ENCODE measurements at places on chromosomes 13 and 19.

- DNase-seq, result no peak
These were observed 6.2 kb upstream of the USP12 start for GRCh38 chr13:27177852-27178251.

- DNase-seq, result no peak
These were observed 17.5 kb downstream of the CEACAM3 start for GRCh38 chr19:41813911-41814310.

DNA sequence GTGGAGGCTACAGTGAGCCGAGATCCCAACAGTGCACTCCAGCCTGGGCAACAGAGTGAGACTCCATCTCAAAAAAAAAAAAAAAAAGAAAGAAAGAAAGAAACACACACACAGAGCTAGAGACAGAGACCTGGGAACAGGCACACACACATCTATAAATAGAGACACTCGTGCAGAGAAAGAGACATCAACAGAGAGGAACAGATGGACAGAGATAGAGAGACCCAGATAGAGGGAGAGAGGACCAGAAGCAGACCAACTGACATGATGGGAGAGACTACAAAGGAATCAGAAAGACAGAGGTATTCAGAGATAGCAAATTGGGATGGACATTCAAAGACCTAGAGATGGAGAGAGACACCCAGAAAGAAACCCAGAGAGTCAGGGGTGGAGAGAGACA is 2.1 kb upstream of the CA11 start:
- no peak for DNase-seq

- no peak for DNase-seq
These were observed 771.4 kb downstream of the OLFM4 start for GRCh38 chr13:53800011-53800410.

- no peak for DNase-seq
These were observed 1431.9 kb upstream of the PCDH20 start for GRCh38 chr13:62847520-62847919.

DNA sequence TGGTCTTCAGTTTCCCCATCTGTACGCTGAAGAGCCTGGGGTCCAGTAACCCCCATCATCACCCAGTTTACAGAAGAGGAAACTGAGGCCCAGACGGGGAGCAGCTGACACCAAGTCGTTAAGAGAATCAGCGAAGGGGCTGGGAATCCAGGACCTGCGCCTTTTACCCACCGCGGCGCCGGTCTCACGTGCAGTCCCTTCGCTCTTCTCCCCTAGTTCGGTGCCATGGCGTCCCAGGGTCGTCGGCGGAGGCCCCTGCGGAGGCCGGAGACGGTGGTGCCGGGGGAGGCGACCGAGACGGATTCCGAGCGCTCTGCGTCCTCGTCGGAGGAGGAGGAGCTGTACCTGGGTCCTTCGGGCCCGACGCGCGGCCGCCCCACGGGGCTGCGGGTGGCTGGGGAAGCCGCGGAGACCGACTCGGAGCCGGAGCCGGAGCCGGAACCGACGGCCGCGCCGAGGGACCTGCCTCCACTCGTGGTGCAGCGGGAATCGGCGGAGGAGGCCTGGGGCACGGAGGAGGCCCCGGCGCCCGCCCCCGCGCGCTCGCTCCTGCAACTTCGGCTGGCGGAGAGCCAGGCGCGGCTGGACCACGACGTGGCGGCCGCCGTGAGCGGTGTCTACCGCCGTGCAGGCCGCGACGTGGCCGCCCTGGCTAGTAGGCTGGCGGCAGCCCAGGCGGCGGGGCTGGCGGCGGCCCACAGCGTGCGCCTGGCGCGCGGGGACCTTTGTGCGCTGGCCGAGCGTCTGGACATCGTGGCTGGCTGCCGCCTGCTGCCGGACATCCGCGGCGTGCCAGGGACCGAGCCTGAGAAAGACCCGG is 698 bp downstream of the BLOC1S3 start:
- no peak for DNase-seq

DNA sequence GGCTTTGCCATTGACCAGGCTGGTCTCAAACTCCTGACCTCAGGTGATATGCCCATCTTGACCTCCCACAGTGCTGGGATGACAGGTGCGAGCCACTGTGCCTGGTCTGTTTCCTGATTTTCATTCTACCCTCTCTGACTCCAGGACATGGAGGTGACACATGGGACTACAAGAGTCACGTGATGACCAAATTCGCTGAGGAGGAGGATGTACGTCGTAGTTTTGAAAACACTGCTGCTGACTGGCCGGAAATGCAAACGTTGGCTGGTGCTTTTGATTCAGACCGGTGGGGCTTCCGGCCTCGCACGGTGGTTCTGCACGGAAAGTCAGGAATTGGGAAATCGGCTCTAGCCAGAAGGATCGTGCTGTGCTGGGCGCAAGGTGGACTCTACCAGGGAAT is 40.2 kb downstream of the NLRP5 start:
- DNase-seq, result no peak

DNA sequence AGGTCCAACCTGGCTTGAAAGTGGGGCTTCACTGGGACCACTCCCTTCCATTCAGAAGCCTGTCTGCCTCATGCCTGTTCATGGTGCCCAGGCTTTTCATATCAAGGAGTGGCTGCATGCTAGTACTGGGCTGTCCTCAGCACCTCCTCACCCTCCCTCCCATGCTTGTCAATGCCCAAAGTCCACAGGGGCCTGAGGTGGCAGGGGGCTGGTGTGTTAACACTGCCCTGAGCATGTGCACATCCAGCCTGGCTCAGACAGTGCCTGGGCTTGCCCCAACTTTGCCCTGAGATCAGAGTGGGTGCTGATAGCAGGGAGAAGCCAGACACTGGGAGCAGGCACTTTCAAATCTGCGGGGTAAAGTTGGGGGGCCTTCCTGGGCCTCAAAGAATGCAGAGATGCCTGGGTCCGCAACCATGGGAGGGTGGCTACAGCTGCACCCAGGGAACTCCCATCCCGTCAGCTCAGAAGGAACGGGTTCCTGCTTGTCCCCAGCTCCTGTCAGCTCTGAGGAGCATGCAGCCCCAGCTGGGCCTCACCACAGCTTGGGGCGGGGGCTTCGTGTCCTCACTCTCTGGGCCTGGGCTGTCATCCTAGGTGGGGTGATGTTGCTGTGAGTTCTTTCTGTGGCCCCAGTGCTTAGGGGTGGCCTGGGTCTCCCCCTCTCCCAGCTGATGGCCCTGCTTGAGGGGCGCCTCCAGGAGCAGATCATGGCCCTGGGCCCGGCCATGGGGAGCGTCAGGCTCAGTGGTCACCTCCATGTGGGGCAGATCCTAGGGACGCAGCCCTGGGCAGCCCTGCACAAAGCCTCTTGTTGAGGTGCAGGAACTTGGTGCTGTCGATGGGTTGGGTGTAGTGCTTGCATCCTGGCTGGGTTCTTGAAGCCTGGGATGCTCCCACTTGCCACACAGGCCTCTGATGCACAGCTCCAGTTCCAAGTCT is 830.6 kb upstream of the SLITRK5 start:
- no peak for DNase-seq

GRCh38 chr13:42906257-42906656 is 85.8 kb downstream of the EPSTI1 start:
- DNase-seq, result no peak

DNA sequence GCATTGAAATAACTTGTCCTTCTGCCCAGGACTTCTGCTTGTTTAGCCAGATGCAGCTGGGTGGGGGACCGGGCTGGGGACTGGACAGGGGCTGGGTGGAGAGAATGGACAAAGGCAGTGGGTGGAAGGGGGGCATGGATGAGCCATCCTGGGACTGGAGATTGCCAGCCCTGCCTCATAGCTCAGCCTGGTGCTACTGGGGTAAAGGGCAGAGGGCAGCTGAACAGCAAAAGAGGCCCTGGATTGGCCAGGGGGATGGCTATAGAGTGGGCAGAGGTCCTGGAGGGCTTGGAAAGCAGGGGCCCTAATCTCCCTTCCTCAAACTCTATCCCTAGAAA is 17.7 kb upstream of the PLAUR start:
- no peak for DNase-seq

DNA sequence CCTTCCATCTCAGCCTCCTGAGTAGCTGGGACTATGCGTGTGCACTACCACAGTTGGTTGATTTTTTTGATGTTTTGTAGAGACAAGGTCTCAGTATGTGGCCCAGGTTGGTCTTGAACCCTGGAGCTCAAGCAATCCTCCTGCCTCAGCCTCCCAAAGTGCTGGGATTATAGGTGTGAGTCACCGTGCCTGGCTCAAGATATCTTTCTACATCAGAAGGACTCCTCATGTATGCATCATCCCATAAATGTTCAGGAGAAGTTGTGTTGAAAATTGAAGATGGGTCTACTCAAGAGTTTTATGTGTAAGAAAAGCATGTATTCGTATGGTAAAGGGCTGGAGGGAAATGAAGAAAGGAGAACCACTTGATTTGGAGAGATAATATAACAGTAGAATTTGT is 71.8 kb upstream of the STK24 start:
- DNase-seq, result no peak

GRCh38 chr19:49114630-49115363 is 627 bp downstream of the LIN7B start:
- DNase-seq, result peak; percentile 40

- no peak for DNase-seq
These were observed 3.1 kb upstream of the TYROBP start for GRCh38 chr19:35911173-35911572.

- no peak for DNase-seq
These were observed 92.0 kb downstream of the SOX1 start for GRCh38 chr13:112158961-112159360.

- no peak for DNase-seq
These were observed 135.3 kb downstream of the CACNA1A start for GRCh38 chr19:13370948-13371347.

DNA sequence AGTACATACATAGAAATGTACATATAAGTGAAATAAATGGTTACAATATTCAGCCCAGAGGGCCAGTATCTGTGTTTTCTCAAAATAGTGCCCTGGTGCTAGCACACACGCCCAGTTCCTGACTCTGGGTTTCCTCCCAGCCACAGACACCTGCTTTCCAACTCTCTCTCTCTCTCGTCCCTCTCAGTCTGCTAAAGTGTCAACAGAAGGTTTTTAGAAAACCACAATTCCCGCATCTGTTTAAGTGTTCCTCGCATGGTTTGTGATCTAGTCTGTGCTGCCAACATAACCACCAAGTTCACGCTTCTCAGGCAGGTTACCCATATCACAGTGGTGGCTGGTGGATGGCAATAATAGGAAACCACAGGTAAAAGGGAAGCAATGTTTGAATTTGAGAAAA is 17.8 kb upstream of the UPF3A start:
- DNase-seq, result no peak

DNA sequence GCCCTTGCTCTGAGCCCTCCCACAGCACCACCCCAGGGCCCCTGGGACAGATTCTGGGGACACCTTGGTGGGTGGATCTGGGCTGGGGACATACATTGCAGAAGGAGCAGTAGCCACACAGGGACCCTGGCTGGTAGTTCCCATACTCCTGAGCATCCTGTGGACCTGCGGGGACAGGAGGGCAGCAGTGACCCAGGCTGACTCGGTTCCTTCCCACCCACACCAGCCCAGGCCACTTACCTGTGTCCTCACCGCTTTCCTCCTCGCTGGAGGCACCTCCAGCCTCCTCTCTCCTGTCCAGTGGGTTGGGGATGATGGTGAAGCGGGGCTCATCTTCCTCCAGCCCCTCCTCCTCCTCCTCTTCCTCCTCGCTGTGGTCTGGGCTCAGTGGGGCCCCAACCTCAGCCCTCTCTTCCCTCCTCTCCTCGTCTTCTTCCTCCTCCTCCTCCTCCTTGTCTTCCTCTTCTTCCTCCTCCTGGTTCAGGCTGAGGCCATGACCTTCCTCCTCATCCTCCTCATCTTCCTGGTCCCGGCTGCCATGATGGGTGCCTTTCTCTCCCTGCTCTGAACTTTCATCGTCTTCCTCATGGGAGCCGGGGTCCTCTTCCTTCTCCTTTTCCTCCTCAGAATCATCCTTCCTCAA is 1.9 kb downstream of the HRC start:
- no peak for DNase-seq

GRCh38 chr19:9735986-9736385 is 32.6 kb downstream of the ZNF846 start:
- DNase-seq, result no peak

DNA sequence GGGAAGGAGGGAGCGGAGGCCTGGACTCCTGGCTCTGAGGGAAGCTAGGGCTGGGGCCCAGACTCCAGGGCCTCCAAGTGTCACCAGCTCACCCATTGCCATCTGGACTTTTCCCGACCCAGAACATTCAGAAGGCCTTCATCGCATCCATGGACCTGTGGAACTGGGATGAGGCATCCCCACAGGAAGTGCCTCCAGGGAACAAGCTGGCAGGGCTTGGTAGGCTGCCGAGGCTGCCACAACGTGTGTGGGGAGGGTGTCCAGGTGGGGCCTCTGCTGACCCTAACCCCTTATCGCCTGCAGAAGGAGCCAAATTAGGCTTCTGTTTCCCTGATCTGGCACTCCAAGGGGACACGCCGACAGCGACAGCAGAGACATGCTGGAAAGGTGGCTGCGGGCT is 767 bp downstream of the ETV2 start:
- DNase-seq, result no peak

GRCh38 chr19:10262771-10263170 is 8.1 kb upstream of the ICAM1 start:
- DNase-seq, result no peak

GRCh38 chr19:16791942-16792341 is 37.3 kb upstream of the SIN3B start:
- no peak for DNase-seq

DNA sequence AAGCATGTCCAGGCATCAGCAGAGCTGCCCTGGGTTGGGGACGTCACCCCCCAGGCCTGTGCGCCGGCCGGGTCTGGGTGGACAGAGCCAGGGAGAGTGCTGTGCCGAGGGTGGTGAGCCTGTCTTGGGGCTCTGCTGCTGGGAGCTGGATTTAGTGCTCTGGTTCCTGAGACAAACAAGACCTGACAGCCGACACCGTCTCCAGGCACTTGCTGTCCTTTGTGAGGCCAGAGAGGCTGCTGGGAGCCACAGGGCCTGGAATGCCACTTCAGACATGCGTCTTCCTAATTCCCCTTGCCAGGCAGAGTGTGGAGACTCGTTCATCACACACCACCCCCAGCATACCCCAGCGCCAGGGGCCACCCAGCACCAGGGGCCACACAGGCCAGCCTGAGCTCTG is 165.8 kb downstream of the KDM4B start:
- no peak for DNase-seq

- no peak for DNase-seq
These were observed 85.5 kb downstream of the DIAPH3 start for GRCh38 chr13:60078226-60078625.

DNA sequence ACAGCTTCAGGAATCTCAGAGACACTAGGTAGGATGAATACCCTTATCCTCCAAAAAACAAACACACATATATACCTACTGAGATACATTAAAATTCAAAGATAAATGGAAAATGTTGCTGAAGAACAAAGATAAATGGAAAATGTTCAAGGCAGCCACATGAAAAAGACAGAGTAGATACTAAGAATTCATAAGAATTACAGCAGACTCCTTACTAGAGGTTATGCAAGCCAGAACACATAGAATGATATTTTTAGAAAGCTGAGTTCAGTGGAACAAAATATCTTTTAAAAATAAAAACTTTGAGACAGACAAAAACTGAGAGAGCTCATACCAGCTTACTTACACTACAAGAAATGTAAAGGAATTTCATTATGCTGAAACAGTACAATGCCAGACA is 35.6 kb downstream of the UCHL3 start:
- no peak for DNase-seq

DNA sequence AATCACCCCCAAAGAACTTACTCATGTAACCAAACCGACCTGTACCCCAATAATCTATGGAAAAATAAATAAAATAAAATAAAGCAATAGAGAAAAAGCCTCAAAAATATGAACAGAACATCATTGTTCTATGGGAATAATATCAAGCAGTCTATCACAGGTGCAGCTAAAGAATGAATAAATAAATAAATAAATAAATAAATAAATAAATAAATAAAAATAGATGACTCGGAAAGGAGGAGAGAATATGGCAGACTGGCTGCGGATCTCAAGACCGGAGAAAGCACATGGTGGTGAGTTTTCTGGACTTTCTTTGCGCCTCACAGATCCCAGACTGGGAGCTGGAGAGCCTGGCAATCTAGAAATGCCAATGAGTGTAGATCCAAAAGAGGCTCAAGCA is 22.4 kb upstream of the CEACAM20 start:
- no peak for DNase-seq

Data from mucosa of gallbladder (tissue), 1 donor.